ENCODE measurements at places on chromosomes 16 and 17.

DNA sequence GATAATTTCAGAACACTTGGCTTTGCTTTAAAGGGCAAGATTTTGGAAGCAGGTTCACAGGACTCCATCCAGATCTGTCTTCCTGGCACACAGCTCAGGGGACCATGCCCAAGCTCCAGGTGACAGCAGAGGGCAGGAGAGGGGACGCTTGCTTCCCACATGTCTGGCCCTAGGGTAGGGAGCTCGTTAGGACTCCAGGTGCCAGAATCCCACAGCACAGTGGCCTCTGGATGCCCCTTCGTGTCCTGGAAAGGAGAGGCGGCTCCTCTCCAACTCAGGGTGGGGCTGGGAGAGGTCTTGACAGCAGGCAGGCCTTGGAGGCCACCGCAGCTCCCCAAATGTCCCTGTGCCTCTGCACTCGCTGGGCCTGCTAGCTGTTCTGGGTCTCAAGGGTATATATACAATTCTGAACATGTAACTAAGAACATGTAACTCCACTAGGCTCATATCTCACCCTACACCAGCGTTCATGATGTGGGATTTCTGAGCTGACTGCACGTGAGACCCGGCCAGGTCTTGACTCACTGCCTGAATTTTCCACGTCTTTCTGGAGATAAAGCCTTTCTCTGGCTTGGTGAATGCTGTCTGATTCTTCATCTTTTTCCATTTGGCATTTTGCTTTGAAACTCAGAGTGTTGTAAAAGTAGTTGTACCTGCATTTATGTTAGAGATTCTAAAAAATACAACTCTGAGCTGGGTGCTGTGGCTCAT lies 52.8 kb downstream of the MARCHF10 start:
- DNase-seq: peak; percentile 40

GRCh38 chr17:35373984-35374765 lies 754 bp upstream of the SLFN11 start:
- DNase-seq: peak; percentile 19

- DNase-seq: no peak
Measured at GRCh38 chr16:54792811-54793210, 137.9 kb upstream of the IRX5 start.

GRCh38 chr16:31177136-31177535 lies 2.8 kb upstream of the FUS start:
- DNase-seq: no peak

- no peak for DNase-seq
Measured at GRCh38 chr16:31427441-31428278, 500 bp downstream of the COX6A2 start.

GRCh38 chr17:65920996-65921395 lies 270.9 kb downstream of the CEP112 start:
- DNase-seq: peak; percentile 46

DNA sequence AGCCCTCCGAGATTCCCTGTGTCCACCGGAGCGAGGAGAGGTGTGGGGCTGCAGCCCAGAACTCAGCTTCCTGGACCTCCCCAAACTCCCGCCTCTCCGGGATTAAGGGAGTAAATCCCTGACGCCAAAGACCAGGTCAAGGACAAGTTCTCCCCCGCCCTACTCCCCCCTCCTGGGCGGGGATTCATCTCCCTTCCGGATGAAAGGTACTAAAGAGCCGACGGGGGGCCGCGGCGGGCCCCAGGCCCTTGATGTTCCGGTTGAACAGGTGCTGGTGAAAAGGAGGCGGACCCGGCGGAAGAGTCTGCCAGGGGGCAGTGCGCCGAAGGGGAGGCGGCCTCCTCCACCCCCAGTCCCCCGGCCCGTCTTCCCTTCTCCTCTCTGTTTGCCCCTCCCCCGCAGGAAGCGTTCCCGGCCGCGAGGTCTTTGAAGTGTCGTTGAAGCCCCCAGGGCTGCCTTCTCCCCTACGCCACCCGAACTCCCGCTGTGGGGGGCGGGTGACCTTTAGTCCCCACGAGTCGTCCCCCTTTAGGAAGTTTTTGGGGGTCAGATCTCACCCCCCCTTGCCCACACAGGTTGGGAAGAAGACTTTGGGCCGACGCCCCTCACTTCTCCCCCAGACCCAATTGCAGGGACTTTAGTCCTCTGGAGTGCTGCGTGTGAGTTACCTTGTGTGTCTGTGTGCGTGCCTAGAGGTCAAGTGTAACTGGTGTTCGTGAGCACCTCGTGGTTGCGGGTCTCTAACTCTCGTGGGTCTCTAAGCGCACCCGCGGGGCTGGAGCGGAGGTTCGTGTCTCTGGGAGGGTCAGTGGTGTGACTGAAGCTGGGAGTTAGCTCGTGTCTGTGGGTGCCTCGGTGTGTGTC lies 1.1 kb upstream of the MLLT6 start:
- DNase-seq: peak; percentile 99

Measured in mesendoderm (in vitro differentiated cells).